ENCODE measurements at places on chromosomes 1 and 21.

DNA sequence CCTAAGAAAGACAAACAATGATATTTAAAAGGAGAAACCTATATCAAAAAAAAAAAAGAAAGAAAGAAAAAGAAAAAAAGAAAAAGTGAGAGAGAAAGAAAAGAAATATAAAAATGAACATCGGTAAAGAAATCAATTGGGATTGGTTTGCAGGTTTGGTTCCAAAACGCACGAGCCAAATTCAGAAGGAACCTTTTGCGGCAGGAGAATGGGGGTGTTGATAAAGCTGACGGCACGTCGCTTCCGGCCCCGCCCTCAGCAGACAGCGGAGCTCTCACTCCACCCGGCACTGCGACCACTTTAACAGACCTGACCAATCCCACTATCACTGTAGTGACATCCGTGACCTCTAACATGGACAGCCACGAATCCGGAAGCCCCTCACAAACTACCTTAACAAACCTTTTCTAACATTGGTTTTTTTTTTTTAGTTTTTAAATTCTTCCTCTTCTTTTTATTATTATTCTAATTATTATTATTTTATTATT, 11.7 kb downstream of the LHX9 start:
- DNase-seq: no peak

DNA sequence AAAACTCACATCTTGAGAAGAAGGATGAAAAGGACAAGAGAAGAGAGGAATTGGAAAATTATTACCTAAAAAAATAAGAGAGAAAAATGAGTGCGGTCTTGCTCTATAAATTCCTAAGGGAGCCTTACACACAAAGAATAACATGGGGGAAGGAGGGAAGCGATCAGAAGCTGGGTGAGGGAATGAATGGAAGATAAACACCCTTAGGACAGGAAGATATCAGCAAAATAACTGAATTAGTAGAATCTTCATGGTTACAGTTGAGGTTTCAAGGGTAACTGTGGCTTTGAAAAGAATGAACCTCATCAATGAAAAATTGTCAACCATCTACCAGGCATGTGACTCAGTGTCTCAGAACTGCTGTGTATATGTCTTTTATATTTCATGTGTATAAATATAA, 192.5 kb upstream of the FOXD3 start:
- no peak for DNase-seq

DNA sequence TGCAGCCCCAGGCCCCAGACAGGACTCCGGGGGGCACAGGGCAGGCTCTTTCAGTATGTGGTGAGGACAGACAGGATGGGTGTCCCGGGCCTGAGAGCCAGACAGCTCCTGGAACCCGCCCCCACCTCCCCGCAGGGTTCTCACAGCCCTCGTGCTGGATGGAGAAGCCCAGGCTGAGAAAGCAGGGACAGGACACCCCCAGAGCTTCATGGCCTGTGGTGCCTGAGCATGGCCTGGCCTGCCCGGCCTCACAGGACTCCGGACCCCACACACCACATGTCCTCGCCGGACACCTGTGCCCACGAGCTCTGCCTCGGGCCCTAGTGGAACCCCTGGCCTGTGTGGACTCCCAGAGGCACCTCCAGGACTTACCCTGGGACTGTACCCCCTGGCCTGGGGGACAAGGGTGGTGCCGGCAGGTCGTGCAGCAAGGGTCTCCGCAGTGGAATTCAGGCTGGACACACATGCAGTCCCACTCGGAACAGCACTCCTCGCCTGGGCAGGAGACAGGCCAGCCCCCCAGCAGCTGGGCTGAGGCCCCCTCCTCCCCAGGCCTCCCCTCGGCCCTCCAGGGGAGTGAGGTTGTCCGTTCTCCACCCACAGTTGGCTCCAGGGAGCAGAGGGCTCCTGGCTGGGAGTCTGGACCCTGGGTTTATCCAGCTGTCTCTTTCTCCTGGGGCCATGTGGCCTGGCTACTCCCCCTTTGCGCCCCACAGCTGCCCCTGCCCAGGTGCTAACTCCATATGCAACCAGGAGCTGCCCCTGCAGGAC, 1.2 kb downstream of the TNFRSF18 start:
- no peak for DNase-seq

DNA sequence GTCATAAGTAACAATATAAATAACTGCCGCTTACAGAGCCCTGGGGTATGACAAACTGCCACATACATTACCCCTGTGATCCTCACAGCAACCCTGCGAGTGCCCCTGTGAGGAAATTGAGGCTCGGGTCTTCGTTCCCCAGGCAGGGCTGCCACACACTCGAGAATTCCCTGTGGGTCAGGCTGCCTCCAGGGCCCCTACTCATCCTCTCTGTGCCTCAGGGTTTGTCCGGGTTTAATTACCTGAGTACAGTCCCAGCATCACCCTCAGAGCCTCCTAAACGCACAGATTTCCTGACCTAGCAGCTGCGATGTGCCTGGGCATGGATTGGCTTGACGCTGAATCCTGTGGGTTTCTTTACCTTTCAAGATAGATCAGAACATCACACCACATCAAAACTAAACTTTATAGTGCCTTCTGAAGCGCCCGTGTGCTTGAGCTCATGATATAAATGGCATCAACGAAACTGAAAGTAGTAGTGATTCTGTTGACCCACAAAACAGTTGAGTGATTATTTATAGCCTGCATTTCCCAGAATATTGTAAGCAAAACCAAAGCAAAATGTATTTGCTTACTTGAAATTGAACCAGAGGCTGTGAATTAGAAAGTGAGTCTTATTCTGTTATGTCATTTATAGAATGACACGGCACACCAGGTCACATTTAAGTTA, 14.0 kb downstream of the SLC37A1 start:
- DNase-seq: no peak

GRCh38 chr1:56268519-56269140, 310.7 kb downstream of the PLPP3 start:
- no peak for DNase-seq

- DNase-seq: no peak
Measured at GRCh38 chr1:115198938-115199337, 109.6 kb upstream of the TSPAN2 start.

DNA sequence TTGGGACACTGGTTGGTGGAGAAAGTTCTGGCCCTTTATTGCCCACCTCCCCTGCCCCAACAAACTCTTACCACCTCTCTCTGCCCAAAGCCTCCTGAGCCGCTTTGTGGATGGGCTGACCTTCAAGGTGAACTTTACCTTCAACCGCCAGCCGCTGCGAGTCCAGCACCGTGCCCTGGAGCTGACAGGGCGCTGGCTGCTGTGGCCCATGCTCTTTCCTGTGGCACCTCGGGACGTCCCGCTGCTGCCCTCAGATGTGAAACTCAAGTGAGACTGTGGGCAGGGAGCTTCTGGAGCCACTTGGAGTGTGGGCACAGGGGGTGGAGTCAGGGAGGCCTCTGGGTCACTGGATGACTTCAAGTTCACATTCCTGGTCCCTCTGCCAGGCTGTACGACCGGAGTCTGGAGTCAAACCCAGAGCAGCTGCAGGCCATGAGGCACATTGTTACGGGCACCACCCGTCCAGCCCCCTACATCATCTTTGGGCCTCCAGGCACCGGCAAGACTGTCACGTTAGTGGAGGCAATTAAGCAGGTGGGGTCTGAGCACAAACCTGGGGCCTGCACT, 12.5 kb downstream of the RHOC start:
- no peak for DNase-seq

DNA sequence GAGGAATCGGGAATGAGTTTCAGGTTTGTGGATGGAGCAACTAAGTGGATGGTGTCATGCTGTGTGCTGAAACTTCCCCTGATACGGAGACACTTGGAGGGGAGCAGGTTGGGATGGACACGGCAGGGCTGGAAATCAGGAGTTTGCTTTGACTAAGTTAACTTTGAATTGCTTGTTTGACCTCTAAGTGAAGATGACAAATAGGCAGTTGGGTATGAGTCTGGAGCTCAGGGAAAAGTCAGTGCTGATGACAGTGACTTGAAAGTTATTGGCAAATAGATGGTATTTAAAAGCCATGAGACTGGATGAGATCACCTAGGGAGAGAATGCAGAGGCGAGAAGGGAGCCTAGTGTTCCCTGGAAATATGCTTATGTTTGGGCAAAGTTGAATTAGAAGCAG, 12.8 kb upstream of the ZSCAN20 start:
- DNase-seq: no peak

DNA sequence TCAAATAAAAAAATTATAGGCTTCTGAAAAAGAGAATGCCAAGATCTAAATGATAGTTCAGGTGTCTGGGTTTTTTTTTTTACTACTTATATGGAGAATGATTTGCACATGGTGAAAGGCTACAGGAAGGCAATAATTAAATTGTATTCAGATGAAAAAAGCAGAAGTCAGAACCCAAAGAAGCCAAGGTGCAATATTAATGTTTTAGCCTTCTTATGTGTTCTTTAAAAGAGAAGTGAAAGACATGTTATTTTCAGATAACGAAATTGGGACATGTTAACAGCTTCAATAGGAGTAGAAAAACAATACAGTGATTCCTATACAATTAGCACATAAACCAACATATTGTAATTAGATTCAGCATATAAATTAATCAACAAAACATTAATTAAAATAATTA, 452.9 kb upstream of the PRMT6 start:
- DNase-seq: no peak

- DNase-seq: no peak
Measured at GRCh38 chr1:15343729-15344128, 66.0 kb upstream of the EFHD2 start.

GRCh38 chr1:201982623-201983379, at the start of gene RNPEP:
TSS of gene RNPEP (plus strand) at chr1:201982648. CDS start at chr1:201982667, 19 bp downstream.
- DNase-seq: no peak

DNA sequence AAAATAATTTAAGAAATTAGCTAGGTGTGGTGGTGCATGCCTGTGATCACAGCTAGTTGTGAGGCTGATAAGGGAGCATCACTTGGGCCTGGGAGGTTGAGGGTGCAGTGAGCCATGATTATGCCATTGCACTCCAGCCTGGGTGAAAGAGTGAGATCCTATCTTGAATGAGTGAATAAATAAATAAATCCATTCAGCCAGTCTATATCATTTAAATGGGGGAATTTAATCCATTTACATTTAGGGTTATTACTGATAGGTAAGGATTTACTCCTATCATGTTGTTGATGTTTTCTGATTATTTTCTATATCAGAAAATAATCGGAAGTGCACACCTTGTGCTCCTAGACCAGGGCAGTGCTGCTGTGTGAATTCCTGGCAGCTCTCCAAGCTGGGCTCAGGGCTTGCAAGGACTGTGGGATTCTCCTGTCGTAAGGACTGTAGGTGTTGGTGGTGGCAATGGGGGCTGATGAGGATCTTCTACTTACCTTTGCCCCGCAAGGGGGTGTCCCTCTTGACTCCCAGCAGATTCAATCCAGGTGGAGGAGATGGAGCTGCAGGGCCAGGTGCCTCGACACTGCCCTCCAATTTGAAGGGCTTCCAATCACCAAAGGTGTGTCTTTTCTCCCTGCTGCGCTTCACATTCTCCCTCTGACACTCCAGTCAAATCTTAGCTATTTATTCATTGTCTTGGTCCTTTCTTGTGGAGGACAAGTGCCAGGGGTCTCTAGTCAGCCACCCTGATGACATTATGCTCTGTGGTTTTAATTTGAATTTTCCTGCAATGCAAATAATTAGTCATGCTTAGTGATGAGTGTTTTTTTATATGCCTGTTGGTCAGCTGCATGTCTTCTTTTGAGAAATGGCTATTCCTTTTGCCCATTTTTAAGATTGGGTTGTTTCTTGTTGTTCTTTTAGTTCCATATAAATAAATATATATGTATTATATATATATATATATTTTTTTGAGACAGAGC, 14.1 kb upstream of the TRAPPC10 start:
- no peak for DNase-seq

GRCh38 chr1:232990176-232991128, 40.0 kb downstream of the NTPCR start:
- no peak for DNase-seq

GRCh38 chr1:41525891-41526587, 41.6 kb upstream of the EDN2 start:
- no peak for DNase-seq

- no peak for DNase-seq
Measured at GRCh38 chr1:214991691-214992315, 90.7 kb upstream of the KCNK2 start.

DNA sequence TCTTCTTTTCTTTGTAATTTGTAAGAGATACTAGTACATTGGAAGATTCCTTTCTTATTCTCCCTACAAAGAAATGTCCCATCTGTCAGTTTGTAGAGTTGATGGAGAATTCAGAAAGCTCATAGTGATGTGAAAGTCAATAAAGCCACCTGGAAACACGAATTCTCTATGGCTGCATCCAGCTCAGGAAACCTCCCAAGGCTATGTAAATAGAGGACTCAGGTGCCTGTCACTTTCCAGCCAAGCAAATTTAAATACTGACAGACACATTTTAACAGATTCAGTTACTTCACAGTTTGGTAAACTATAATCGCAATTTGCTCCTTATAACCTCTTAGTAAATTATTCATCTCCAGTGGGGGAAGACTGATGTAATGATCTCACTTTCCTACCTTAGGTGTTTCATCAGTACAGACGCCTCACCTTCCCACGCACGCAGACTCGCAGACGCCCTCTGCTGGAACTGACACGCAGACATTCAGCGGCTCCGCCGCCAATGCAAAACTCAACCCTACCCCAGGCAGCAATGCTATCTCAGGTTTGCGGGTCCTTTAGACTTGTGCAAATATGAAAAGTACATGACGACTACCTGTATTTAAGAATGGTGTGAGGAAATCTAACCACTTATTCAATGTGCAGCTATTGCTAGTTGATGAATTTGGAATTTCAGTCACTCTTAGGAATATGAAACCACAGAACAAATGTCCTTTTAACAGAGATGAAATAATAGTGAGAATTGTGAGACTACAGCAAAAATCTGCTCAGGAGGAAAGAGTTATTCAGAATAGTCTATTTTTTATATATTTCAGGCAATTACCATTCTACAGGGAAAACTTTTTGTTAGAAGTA, 60.6 kb downstream of the PTPRC start:
- DNase-seq: peak; percentile 18

All from epithelial cell of prostate (primary cell).